ENCODE measurements at places on chromosomes 4 and X.

GRCh38 chr4:149345424-149345823, 470.2 kb downstream of the IQCM start:
- DNase-seq: no peak

GRCh38 chr4:38332699-38333098, 331.3 kb upstream of the KLF3 start:
- no peak for DNase-seq

DNA sequence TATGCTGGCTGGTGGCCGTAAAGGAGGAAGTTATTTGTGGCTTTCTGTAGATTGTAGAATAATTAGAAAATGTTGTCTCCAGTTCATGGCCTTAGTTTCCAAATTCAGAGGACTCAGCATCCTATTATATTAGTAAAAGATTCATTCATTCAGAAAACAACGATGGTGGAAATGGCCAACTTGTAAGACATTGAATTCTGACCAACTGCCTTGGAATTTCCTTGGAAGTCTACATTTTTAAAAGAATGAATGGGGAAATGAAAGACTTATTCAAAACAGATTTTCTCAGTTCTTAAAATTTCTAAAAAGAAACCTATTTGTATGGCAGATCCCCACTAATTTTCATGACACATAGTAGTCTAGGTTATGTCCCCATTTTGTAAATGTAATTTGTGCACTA, 561.5 kb downstream of the ANKRD50 start:
- DNase-seq: no peak

DNA sequence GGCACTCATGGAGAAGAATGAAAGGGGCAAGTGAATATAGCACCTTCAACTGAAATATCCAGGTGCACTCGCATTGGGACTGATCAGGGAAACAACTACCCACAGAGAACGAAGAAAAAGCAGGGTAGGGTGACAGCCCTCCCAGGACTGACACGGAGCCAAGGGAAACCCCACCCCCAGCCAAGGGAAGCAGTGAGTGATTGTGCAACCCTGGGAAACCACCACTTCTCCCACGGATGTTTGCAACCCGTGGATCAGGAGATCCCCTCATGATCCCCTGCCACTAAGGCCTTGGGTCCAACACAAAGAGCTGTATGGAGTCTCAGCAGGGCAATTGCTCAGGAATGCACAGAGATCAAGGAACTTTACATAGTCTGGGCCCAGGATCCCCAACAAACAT, 158.5 kb upstream of the HCCS start:
- no peak for DNase-seq

- DNase-seq: peak; percentile 73
Observed at GRCh38 chr4:37889849-37890800, 759 bp upstream of the TBC1D1 start.

GRCh38 chr4:5809216-5809776, 83.6 kb downstream of the CRMP1 start:
- DNase-seq: no peak

DNA sequence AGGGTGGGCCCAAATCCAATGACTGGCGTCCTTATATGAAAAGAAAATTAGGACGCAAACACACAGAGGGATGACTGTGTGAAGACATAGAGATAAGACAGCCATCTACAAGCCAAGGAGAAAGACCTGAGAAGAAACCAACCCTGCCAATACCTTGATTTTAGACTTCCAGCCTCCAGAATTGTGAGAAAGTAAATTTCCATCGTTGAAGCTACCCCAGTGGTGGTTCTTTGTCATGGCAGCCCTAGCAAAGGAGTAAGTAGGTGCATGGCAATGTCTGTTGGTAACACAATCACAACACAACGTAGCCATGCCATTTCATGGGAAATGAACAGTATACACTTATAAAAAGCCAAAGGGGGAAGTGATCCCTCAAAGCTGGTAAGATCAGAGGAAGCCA, 25.3 kb downstream of the SMIM20 start:
- DNase-seq: no peak
